Smooth muscle cell of the pulmonary artery (primary cell): ENCODE measurements at places on chromosomes 4 and X. TPM values are rescaled to one million over a fixed set of nuclear protein-coding genes. Genes with fewer than 3 reads are reported as not detected.

COL4A5 gene
- total RNA-seq = 130 and 267 TPM in 2 replicates

GATA1 gene
- not detected in 2 replicates for total RNA-seq

PNMA6A gene
- total RNA-seq = 2.9 and 3.3 TPM in 2 replicates

TAF7L gene
- total RNA-seq = 0.20 and 0.26 TPM in 2 replicates

MPP1 gene
- 15.9 and 16.4 TPM in 2 replicates for total RNA-seq

UFSP2 gene
- total RNA-seq = 34.9 and 49.8 TPM in 2 replicates

CT83 gene
- not detected in 2 replicates for total RNA-seq
